Activated T-cell treated with anti-CD3 and anti-CD28 coated beads for 24 hours (primary cell): ENCODE measurements at places on chromosomes 3 and 15.

GRCh38 chr3:142935963-142936362, 27.5 kb downstream of the PAQR9 start:
- DNase-seq = no peak

DNA sequence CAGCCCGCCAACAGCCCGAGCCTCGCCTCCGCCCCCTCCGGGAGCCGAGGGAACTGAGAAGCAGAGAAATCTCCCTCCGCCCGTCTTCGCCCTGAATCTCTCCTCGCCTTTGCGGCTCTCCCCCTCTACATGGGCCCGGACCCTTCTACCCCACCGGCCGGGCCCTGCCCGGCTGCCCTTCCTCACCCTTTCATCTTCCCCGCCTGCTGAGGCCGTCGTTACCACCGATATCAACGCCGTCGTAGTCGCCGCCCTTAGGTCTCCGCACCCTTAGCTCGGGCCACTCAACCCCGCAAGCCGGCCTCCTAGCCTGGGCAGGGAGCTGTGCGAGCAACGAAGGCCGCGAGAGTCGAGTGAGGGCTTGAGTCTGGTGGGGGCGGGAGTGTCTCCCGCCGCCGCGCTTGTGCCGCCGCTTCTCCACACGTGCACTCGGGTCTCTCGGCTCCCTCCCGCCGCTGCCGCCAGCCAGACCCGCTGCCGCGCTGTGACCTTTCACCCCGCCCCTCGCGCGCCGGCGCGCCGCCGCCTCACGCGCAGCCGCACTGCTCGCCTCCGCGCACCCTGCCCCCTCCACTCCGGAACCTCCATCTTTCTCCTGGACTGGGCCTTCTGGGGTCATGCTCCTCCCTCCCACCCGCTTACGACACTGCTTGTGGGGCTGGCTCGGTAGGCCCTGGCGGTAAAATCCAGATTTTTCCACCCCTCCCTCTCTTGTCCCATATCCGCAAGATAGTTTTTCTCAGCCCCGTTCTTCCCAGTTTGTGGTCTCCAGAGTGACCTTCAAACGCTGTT, at the start of gene NAA50:
NAA50 (minus strand) TSS at position 494 of the 792 bp plus-strand sequence; CDS start at position 194, 300 bp downstream.
- peak; percentile 95 for DNase-seq

- DNase-seq = no peak
These were observed 11.2 kb downstream of the DLL4 start for GRCh38 chr15:40940296-40940801.

DNA sequence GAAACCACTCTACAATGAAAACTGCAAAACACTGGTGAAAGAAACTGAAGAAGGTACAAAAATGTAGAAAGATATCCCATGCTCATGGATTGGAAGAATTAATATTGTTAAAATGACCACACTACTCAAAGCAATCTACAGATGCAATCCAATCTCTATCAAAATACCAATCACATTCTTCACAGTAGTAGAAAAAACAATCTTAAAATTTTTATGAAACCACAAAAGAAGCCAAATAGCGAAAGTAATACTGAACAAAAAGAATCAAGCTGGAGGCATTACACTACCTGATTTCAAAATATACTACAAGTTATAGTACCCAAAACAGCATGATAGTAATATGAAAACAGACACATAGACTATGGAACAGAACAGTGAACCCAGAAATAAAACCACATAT, 36.9 kb downstream of the TXNRD3 start:
- DNase-seq = no peak

GRCh38 chr3:42505849-42506410, 3.5 kb downstream of the VIPR1 start:
- no peak for DNase-seq

GRCh38 chr3:194475978-194476377, 10.8 kb downstream of the ATP13A3 start:
- no peak for DNase-seq

DNA sequence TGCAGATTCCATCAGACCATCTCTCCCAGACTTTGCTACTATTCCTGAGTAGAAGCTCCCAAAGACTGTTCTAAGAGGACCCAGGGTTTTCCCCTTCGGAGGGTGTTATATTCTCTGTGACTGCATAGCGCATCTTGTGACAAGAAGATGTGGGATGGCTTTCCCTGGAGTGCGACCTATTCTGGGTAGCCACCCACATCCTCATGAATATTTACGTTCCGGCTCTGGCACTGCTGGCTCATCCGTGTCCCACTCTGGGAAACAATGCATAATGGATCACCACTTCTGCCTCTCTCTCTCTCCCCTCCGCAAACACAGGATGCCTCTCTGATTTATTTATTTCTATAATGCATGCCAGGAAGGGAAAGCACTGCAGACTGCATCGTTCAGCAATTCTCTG, 166.1 kb downstream of the PYDC2 start:
- DNase-seq = no peak

GRCh38 chr15:33360886-33361285, 50.1 kb downstream of the RYR3 start:
- no peak for DNase-seq

GRCh38 chr3:70120357-70120966, 120.9 kb downstream of the SAMMSON start:
- peak; percentile 42 for DNase-seq

DNA sequence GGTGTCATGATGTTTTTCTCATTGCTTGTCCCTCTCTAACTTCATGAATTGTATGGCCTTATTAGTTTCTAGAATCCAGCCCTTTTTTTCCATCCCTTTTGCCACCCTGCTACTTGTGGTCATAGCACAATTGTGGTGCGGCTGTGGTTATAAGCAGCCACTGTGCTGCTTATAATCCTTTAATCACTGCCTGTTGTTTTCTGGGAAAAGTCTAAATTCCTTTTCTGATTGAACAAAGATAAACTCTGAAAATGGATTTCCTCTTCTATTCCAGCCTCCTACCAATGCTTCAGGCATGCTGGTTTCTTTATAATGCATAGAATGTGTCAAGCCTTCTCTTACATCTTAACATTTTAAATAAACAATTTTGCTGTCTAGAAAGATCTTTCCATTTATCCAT, 319.5 kb downstream of the C3orf38 start:
- no peak for DNase-seq

- no peak for DNase-seq
These were observed 156.9 kb downstream of the ZNF621 start for GRCh38 chr3:40681658-40682055.

DNA sequence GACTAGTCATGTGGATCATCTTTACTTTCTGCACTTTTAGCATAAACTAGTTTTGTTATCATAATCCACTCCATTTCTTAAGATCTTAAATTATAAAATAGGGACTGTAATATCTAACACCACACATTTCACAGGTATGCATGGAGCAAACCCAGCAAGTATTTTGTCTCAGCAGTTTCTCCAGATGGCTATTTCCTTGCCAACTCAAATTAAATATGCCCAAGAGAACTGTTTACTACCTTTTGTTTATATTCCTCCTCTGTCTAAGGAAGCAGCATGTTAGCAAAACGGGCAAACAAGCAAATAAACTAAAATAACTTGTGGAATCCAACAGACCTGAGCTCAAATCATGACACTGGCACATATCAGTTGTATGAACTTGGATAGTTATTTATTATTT, 379.8 kb downstream of the LSAMP start:
- DNase-seq = no peak

DNA sequence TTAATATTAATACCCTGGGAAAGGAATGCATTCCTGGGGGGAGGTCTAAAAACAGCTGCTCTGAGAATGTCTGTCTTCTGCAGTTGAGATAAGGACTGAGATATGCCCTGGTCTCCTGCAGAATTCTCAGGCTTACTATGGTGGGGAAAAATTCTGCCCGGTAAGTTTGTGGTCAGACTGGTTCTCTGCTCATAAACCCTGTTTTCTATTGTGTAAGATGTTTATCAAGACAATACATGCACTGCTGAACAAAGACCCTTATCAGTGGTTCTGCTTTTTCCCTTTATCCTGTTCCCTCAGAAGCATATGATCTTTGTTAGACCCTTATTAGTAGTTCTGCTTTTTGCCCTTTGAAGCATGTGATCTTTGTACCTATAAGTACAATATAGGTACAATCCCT, 494.6 kb downstream of the CNTN6 start:
- DNase-seq = no peak

- DNase-seq = no peak
These were observed 33.9 kb downstream of the FSTL1 start for GRCh38 chr3:120416868-120417267.

DNA sequence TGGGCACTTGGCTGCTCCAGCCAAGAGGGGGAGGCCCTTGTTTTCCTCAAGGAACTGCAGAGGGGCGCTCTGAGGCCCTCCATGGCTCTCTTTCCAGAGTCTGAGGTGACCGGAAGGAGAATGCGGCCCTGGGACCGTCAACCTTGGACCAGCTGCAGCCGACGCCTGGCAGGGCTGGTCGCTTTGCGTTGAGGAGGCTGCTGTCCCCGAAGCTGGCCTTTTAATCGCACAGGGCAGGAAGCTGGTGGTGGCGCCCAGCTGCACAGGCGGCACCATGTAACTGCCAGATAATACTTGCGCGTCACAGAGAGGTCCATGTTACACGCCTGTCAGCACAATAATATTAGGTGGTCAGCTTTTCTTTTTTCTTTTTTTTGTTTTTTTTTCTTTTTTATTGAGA, 875 bp upstream of the HLTF start:
- DNase-seq = no peak

- no peak for DNase-seq
These were observed 339.1 kb downstream of the FHIT start for GRCh38 chr3:60912142-60912541.

DNA sequence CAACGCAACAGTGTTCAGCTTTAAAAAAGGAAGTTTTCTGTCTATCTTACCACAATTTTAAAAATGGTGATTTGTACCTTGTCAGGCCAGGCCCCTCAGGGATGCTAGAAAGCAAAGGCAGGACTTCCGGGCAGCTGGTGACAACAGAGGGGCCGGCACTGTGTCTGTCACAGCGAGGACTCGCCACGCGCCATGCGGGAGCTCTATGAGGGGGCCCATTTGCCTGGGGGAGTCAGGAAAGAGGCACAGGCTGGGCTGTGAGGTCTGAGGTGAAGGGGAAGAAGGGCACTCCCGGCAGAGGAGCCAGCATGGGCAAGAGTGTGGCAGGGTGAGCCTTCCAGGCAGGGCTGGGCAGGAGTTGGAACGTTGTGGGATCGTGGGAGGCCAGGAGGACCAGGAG, 7.0 kb downstream of the IQSEC1 start:
- DNase-seq = no peak

GRCh38 chr3:178381971-178382448, 154.2 kb upstream of the KCNMB2 start:
- DNase-seq = no peak
